ENCODE measurements at places on chromosomes 4 and X. TPM values are rescaled to one million over a fixed set of nuclear protein-coding genes. Genes with fewer than 3 reads are reported as not detected.

DNA sequence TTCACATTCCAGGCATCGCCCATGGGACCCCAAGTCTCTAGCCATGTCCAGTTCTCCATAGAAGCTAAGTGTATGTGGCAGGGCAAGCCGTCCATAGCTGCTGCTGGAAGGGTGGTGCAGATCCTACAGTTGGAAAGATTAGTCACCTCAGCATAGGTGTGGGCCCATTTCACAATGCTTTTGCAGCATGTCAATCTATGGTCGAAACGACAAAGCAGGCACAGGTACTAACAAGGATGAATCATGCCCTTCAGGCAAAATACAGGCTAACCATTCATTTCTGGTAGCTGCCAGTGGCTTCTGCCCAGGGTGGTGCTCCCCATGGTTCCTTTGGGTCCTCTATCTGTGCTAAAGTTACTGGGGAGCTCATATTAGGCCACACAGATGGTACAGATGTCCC lies 225.2 kb downstream of the ADGRL3 start:
- DNase-seq = no peak

MUC7 gene
- total RNA-seq = not detected

DNA sequence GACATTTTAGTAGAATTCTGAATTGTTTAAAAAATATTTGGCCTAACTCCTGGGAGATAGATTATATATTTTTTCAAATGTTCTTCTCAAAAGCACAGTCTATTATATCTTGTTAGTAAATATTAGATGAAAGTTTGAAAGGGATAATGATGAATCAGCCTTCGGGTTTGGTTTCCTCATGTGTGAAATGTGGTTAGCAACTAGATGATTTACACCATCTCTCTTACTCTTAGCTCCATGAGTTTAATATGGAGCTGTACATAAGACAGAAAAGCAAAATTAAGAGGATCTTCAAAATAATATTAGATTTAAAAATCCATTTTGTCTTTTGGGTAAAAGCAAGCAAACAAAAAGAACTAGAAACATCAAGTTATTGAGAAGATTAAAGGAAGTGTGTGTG lies 120.8 kb upstream of the SFRP2 start:
- no peak for DNase-seq

GAGE1 gene
- total RNA-seq = not detected

GRCh38 chr4:173537613-173538147 lies 7.7 kb upstream of the HAND2 start:
- no peak for DNase-seq

LAMP2 gene
- 21.5 TPM for total RNA-seq

GRCh38 chr4:105293360-105293759 lies 146.7 kb downstream of the TET2 start:
- DNase-seq = no peak

GRCh38 chr4:186537843-186538521 lies 17.4 kb downstream of the MTNR1A start:
- DNase-seq = no peak

KIT gene
- total RNA-seq = 0.98 TPM

DNA sequence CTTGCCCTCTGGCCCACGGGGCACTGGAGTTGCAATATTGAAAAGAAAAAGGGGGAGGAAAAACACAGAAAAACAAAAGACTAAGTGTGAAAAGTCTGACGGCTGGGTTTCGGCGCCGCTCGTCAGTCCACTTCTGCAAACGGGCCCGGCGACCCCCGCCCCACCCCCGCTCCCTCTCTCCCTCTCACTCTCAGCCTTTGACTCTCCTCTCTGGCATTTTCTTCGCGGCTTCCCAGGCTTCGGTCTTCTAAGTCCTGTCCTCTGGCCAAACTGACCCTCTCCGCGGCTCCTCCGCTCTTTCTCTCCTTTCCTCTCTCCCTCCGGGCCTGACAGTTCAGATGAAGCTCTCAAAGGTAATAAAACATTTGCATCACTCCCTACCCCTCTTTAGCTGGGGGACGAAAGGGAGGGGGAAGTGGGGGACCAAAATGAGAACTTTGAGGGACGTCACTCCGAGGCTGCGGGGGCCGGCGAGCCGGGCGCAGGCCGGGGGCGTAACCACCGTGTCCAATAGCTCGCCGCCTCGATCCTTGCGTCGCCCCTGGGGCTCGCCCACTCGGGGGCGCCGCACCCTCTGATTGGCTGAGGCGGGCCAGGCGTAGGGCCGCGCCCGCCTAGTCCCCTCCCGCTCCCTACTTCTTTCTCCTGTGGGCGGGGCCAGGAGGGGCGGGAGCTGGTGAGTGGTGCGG lies at the start of gene NKX6-1:
Gene NKX6-1 (minus strand): TSS at position 358 of the 689 bp plus-strand sequence. CDS start 1,064 bp downstream, outside the sequence.
- no peak for DNase-seq

Data from T-cell (primary cell).